HuH-7.5 (cell line): ENCODE measurements at places on chromosomes 7 and 10.

- no peak for DNase-seq
These were observed 353.7 kb upstream of the ANKRD30A start for GRCh38 chr10:36771725-36772124.

- DNase-seq: no peak
These were observed 177.9 kb upstream of the BET1 start for GRCh38 chr7:94182066-94182465.

- no peak for DNase-seq
These were observed 1.8 kb downstream of the INPP5A start for GRCh38 chr10:132539431-132539839.

GRCh38 chr7:98753176-98753575, 116.6 kb downstream of the TMEM130 start:
- DNase-seq: no peak
